ENCODE measurements at places on chromosomes 2 and 18.

GRCh38 chr2:46921676-46922448 lies 6.3 kb upstream of the MCFD2 start:
- no peak for DNase-seq

DNA sequence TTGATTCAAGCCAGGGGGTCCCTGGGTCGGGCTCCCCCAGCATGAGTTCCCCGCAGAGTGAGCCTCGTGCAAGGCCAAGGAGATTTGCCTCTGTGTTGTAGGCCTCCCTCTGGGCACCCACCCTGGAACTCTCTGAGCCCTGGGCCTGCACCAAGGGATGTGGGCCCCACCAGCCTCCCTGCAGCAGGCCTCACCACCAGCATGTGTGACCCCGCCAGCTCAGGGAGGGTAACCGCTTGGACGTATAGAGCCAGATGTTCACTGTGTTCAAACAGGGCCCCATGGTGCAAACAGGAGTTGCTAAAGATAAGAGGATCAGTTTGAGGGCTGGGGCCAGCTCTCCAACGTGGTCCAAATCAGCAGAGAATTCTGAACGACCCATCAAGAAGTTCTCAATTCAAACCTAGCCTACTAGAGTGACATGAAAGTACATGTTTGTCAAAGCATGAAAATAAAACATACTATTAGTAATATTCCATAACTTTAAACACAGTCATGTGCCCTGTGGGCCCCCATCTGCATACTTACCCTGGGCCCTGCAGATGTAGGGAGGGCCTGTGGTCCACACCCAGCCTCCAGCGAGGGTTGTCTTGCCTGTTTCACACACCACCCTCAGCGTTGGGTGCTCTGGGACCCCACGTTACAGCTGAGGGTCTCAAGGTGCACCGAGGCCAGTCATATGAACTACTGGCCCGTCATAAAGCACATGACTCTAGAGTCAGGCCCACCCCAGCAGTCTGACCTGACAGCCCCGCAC lies 5.5 kb upstream of the TUBB6 start:
- DNase-seq = no peak

- no peak for DNase-seq
Observed at GRCh38 chr2:179348906-179349305, 84.3 kb upstream of the SESTD1 start.

DNA sequence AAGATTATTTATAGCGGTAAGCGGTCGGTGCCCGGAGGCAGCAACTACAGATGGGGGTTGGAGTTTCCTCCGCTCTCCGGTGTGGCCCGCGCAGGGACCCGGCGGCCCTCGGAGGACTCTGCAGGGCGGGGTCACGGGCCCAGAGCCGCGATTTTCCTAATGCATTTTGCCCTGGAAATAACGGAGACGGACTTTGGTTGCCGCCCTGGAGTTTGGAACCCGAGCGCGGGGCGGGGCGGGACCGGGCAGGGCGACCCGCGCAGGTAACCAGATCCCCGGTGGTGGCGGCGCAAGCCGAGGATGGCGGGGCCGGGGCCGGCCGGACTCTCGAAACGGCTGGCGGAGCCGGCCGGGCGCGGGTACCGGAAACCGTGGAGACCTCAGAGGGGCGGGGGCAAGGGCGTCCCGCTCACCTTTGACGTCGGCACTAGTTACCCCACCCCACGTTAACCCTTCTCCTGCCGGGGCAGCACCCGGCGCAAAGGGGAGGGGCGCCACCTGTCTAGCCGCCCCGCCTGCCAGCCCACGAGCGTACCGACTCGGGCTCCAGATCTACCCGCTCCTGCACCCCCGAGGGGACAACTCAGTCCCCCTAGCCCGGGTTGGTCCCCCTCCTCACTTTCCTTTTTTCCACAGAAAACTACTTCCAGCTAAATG lies 2.9 kb downstream of the CYP26B1 start:
- no peak for DNase-seq

DNA sequence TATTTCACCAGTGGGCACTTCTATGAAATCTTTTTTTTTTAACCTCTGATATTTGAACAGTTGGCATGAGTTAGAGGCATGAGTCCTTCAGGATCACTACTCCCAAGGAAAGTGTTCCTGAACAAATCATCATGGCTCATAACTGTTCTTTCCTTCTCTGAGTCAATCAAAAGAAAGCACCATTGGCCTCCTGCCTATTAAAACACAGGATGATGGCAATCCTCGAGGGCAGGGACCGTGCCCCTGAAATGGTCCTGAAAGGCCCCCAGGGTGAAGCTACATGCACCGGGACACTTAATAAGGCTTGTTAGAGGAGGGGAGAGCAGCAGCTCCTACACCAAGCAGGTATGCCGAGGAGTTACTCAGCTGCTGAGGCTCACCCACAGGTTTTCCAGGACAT lies 43.5 kb downstream of the SLC14A2 start:
- no peak for DNase-seq

DNA sequence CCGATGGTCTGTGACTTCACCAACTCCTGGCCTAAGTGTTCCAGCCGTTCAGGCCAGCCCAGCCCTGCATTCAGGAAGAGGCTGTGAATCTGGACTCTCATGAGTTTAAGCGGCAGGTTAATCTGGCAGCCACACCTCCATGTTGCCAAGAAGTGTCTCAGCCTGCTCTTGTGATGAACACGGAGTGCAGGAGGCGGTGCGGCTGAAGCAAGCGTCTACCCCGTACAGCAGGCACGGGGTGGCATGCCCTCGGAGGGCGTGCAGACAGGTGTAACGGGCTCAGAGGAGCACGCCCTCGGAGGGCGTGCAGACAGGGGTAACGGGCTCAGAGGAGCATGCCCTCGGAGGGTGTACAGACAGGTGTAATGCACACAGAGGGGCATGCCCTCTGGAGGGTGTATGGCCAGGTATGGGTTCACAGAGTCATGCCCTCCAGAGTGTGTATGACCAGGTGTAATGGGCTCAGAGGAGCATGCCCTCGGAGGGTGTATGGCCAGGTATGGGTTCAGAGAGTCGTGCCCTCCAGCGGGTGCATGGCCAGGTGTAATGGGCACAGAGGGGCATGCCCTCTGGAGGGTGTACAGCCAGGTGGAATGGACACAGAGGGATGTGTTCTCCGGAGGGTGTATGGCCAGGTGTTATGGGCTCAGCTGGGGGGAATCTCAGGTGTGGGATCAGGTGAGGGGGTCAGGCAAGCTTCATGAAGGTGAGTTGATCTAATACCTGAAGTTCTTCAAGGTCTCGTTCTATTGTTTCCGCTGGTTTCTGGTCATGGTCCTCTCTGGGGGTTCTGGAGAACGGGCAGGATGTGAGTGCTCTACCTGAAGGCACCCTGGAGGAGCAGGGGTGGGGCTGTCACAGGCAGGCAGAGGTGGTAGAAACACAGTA lies 22.6 kb downstream of the CROCC2 start:
- DNase-seq = no peak

GRCh38 chr18:24924066-24924716 lies 427.8 kb downstream of the ZNF521 start:
- DNase-seq = no peak

DNA sequence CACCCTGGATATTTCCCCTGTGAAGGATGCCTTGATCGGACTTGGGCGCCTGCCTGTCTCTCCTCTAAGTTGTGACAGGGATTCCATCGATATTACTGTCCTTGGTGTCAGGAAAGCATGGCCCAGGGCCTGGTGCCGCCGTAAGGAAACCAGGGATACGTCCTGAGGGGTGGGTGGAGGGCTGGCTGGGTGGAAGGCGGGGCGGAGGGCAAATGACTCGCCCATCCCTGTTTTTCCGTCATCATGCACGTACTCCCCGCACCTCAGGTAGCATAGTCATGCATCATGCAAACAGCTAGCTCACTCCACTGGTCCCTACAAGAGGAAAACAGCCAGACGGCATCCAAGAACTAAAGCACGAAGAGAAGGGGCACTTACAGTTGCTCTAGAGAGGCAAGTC lies 57.1 kb downstream of the PXDN start:
- no peak for DNase-seq

GRCh38 chr2:45992741-45993475 lies 304.3 kb upstream of the EPAS1 start:
- no peak for DNase-seq

DNA sequence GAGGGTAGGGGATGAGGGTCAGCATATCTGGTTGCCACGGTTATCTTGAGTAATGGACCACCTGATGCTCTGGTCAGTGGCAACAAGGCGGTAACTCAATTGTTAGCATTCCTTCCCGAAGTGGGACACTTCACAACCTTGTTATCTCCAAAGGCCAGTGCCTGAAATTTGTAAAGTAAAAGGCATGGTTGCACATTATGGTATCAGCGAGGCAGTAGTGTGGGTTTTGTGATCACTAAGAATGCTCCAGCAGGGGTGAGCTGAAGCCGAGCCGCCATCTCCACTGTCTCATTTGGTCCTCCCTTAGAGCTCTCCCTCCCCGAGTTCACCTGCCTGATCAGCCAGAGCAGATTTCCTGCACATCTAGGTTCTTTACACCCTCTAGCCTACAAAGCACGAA lies 50.5 kb upstream of the LGALSL start:
- no peak for DNase-seq

DNA sequence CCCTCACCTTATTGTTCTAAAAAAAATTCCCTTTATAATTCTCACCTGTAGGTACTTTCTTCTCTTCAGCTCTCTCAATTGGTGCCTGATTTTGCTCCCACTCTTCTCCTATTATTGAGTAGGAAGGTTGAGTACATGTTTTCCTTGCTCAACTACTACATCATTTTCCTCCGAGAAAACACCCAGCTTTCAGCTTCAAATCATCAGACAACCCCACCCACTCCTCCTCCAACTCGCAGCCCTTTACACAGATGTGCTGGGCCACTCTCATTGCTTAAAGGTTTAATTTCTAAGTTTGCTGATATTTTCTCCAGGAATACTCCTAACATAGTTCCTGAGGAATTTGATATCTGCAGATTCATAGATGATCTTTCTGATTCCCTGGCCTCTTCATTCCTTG lies 734.4 kb upstream of the ZEB2 start:
- DNase-seq = no peak

DNA sequence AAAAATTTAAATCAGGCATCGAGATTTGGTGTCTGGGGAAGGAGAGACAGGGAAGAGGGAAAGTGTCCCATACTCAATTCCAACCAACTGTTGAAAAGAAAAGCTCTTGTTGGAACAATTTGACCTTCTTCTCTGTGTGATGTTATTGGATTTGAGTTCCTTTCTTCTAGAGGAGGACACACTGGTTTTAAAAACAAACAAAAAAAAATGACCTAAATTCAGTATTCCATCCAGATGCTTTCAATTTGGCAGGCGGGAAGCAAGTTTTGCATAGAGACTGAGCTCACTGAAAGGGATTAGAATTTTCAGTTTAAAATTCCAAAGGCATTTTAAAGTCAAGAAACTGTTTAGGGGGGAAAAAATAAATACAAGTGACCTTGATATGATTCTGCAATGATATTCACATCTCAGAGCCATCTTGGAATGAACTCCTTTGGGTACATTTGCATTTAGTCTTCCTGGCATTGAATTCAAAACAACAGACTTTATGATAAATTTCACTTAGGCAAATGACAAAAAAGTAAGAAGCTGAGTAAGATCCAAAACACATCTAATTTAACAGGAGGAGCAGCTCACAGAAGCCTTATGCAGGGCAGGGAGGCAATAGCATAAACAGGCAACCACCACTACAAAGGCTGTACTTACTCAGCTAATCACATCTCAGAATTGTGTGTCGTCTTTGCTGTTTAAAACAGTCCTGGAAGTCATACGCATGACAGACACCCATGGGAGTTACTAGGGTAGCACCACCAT lies 126.8 kb downstream of the CDH20 start:
- no peak for DNase-seq

DNA sequence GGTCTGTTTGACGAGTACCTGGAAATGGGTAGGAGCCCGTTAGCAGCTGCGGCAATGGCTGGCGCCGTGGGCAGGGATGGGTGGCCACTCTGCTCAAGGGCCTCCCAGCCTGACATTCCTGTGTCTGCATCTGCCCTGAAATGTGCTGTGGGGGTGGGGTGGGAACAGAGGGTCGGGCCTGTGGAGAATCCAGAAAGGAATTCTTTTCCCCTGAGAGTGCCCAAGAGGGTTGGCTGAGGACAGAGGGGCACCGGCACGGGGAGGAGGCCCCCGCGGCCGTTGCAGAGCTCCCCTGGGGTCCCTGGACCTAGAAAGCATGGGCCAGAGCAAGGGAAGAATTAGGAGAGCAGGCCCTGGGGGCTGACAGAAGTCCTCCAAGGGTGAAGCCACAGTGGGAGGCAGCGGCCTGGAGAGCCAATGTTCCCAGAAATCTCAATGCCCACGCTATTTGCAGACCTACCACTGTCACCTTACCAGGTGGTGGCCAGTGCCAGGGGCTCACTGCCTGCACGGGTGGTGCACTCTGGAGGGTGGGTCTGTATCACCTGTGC lies 27.8 kb downstream of the ANO7 start:
- no peak for DNase-seq

GRCh38 chr2:100060875-100061274 lies 81.5 kb downstream of the AFF3 start:
- DNase-seq = no peak

DNA sequence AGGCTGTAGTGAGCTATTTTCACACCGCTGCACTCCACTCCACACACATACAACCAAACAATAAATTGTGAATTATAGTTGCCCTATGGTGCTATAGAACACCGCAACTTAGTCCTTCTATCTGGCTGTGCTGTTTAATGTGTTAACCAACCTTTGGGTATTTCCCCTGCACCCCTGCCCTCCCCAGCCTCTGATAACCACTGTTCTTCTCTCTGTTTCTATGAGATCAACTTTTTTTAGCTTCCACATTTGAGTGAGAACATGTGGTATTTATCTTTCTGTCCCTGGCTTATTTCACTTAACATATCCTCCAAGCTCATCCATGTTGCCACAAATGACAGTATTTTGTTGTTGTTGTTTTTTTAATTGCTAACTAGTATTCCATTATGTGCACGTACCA lies 32.5 kb downstream of the TET3 start:
- DNase-seq = no peak

- DNase-seq = no peak
Observed at GRCh38 chr2:31711737-31712136, 131.0 kb upstream of the SRD5A2 start.

- DNase-seq = no peak
Observed at GRCh38 chr2:150097901-150098531, 389.5 kb downstream of the RND3 start.

- DNase-seq = no peak
Observed at GRCh38 chr18:58394046-58394445, 234.8 kb downstream of the ALPK2 start.

DNA sequence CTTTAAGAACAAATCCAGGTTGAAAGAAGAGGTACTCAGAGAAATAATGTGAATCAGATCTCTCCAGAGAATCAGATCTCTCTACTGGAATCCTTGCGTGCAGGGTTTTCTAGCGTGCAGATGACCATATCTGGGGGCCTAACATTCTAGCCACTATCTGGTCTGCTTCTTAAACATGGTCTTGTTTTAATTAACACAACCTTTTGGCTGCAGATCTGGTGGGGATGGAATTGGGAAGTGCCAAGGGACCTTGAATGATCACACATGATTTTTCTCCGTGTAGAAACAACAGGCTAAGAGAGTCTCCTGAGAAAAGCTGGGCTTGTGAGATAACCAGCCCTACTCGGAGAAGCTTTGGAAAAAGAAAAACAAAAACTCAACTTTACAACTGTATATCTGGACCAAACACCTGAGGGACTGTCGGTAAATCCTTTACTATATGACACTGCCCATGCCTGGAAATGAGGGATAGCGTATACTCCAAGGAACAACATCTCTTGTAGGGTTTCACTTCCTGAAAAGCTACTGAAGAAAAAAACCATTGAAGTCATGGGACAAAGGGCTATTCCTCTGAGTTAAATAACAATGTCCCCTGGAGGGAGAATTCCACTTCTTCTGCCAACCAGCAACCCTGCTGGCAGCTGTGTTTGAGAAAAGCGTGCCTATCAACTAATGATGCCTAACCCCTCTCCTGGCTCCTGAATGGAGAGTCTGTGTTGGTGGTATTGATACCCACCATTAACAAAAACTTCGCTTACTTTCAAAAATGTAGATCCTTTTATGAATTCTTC lies 171.0 kb upstream of the REV1 start:
- DNase-seq = no peak

Data from epithelial cell of prostate (primary cell).